ENCODE measurements at places on chromosomes 7 and 10.

DNA sequence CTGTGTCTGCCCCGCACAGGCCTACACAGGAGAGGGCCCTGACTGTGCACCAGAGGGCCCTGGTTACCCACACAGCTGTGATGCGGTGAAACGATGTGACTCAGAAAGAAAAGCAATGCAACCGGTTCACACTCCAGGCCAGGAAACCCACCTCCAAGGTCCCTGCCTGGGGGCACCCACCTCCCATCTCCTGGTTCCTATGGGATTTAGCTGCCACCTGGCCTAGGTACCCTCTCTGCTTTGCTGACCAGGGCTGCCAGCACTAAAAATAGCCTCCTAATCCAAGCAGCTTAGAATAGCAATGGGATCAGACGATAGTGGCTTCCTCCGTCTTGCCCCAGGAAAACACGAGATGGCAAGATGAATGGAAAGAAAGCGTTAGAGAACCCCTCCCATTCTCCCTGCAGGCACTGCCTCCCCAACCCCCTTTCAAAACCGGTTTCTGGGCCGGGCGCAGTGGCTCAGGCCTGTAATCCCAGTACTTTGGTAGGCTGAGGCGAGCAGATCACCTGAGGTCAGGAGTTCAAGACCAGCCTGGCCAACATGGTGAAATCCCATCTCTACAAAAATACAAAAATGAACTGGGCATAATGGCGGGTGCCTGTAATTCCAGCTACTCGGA is 12.4 kb downstream of the RBP3 start:
- no peak for DNase-seq

- DNase-seq: no peak
Measured at GRCh38 chr10:86664341-86665217, 3.7 kb upstream of the LDB3 start.

DNA sequence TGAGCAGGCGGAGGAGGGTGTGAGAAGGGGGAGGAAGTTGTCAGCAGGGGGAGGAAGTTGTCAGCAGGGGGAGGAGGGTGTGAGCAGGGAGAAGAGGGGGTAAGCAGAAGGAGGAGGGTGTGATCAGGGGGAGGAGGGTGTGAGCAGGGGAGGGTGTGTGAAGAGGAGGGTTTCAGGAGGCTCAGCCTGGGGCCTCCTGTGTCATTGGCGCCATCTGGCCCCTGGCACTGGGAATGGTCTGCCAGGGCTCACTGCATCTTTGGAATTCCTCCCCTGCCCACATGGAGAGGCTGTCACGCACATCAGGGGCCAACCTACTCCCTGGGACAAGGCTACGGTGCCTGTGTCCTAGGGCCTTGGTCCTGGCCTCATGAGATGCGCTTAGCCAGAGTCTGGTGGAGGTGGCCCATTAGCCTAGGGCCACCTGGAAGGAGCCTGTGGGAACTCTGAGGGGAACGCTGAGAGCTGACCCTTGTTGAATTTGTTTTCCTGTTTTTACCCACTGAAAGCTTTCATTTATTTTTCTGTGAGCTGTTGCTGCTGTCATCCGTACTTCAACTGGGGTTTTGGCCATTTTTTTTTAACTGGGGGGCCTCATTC is 18.0 kb downstream of the CAMK2B start:
- peak; percentile 71 for DNase-seq

DNA sequence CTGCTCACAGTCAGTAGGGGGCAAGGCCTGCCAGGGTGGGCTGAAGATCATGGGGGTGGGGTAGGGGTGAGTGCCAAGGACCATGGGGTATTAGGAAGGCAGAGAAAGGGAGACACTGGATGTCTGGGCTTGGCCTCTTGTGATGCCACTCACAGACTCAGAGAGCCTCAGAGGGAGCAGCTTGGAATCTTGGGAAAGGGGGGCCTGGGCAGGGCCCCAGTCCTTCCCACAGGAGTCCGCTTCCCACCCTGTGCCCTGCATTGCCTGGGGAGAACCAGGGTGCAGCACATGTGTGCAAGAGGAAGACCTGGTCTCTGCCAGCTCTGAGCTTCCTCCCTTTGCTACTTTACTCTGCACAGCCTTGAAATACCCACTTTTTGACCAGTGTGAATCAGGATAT is 4.3 kb downstream of the ADCY1 start:
- no peak for DNase-seq

DNA sequence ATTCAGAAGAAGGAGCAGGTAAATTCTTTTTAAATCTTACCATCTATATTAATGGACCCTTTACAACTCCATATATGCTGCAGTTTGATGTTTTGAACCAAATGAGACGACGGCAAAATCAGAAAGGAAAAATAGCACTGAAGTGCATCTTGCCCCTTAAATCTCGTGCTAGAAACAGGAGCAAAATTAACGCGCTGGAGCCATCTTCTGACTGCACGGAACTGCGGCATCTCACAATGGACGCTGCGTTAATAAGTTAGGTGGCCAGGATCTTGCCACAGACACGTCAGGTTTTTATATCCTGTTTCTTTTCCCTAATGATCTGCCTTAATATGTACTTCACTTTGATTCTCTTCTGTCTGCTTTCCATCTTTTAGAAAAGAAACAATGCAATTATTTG is 354.5 kb downstream of the TFEC start:
- DNase-seq: peak; percentile 5

DNA sequence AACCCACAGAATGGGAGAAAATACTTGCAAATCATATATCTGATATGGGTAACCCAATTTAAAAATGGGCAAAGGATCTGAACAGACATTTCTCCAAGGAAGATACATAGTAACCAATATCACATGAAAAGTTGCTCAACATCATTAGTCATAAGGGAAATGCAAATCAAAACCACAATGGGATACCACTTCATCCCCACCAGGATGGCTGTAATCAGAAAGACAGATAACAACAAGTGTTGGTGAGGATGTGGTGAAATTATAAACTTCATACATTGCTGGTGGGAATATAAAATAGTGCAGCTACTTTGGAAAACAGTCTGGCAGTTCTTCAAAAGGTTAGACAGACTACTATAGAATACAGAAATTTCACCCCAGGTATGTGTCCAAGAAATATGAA is 19.3 kb downstream of the AOC1 start:
- no peak for DNase-seq

GRCh38 chr10:31912289-31912688 is 16.3 kb downstream of the ARHGAP12 start:
- peak; percentile 44 for DNase-seq

DNA sequence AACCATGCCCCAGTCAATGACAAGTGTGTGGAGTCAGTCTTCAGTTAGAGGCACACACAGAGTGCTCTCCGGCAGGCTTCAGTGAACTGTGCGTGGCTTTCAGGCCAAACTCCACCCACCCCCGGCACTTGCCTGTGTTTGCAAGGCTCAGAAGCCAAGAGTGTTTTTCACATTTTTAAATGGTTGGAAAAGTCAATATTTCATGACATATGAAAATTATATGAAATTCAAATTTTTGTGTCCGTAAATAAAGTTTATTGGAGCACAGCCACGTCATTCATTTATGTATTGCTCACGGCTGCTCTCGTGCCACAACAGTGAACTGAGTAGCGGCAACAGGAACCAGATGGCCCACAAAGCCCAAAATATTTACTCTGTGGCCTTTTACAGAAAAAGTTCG is 104.7 kb downstream of the SFMBT2 start:
- DNase-seq: no peak

GRCh38 chr10:129971381-129972144 is 7.5 kb upstream of the EBF3 start:
- peak; percentile 72 for DNase-seq

Measured in RWPE1 (cell line).